ENCODE measurements at places on chromosomes 16 and 17. TPM values are rescaled to one million over a fixed set of nuclear protein-coding genes. Genes with fewer than 3 reads are reported as not detected.

GRCh38 chr16:31451681-31452351 is 7.5 kb upstream of the ARMC5 start:
- no peaks in the 10 kb centered on the region for H3K36me3 ChIP-seq
- H3K27me3 ChIP-seq = no peaks in the 10 kb centered on the region
- H3K4me3 ChIP-seq = no peak overlapping the region
- H3K27ac ChIP-seq = no peak overlapping the region

DNA sequence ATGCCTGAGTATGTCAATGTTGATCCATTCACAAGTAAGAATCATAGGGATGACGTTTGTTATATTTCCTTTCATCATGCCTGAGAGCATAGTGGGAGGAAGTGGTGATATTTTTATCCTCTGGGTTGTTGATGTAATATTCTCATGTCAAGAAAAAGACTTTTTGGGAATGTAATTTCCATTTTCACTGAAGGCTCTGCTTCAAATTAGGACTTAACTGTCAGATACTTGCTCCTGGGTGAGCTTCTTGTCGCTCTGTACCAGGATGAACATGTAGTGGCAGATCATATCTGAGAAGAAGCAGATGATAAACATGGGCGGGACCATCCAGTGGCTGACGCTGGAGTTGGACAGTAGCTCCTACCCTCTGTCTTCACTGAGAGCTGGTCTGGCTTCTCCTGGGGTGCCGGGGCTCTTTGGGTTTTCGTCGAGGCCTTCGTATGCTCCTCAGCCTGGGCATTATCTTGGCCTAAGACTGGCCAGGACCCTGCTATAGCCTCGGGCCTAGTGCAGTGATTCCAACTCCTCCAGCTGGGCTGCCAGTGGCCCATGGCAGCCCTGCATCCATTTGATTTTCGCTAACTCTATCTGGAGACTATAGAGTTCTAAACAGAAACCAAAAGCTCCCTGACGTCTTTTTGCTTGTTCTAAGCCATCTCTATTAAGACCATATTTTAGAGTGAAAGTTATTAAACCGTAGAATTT is 19.7 kb downstream of the CYB5B start:
- H3K36me3 ChIP-seq = peaks cover 7% of the 10 kb centered on the region
- H3K27me3 ChIP-seq = no peaks in the 10 kb centered on the region
- DNase-seq = peak; percentile 48

NPIPB13 gene
- 8.4 TPM for polyA plus RNA-seq

GRCh38 chr17:39195568-39196160 is 1.8 kb downstream of the CACNB1 start:
- H3K27ac ChIP-seq = no peak overlapping the region
- no peaks in the 10 kb centered on the region for H3K36me3 ChIP-seq
- H3K27me3 ChIP-seq = no peaks in the 10 kb centered on the region
- H3K4me3 ChIP-seq = no peak overlapping the region
- H3K4me1 ChIP-seq = peaks cover 41% of the 10 kb centered on the region

DNA sequence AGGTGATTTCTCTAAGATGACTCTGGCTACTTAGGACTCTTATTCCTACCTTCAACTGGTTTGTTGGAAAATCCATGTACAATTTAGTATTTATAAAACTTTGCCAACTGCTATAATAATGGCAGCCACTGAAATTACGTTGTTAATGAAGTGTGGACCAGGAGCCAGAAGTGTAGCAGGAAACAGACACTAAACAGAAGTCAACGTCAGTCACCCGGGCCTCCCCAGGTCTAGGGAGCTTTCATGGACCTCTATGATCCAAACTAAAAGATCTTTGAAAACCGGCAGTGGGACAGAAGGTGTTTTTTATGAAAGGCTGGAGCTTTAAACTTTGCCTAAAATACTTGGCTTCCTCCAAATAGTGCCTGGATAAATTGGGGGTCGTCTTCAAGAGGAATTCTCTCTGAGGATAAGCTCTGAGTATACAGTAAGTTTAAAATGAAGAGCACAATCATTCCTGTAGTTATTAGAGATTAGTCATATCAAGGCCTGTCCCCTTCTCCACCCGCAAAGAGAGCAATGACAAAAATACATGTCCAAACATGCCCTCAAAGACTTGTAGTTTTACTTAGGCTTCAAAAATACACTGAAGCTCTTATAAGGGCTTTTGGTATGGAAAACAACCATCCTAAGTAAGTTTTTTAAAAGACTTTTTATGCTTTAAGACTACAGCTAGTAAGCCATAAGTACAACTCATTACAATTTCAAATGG is 34.6 kb downstream of the DCUN1D3 start:
- H3K27me3 ChIP-seq = no peaks in the 10 kb centered on the region
- H3K27ac ChIP-seq = no peak overlapping the region
- no peak overlapping the region for H3K4me3 ChIP-seq
- no peak for DNase-seq
- no peaks in the 10 kb centered on the region for H3K4me1 ChIP-seq

- H3K27me3 ChIP-seq = no peaks in the 10 kb centered on the region
- DNase-seq = peak; percentile 60
- no peaks in the 10 kb centered on the region for H3K4me1 ChIP-seq
- no peak overlapping the region for H3K4me3 ChIP-seq
- H3K36me3 ChIP-seq = peaks cover 82% of the 10 kb centered on the region
These were observed 23.2 kb downstream of the DYNC1LI2 start for GRCh38 chr16:66728117-66728787.

DNA sequence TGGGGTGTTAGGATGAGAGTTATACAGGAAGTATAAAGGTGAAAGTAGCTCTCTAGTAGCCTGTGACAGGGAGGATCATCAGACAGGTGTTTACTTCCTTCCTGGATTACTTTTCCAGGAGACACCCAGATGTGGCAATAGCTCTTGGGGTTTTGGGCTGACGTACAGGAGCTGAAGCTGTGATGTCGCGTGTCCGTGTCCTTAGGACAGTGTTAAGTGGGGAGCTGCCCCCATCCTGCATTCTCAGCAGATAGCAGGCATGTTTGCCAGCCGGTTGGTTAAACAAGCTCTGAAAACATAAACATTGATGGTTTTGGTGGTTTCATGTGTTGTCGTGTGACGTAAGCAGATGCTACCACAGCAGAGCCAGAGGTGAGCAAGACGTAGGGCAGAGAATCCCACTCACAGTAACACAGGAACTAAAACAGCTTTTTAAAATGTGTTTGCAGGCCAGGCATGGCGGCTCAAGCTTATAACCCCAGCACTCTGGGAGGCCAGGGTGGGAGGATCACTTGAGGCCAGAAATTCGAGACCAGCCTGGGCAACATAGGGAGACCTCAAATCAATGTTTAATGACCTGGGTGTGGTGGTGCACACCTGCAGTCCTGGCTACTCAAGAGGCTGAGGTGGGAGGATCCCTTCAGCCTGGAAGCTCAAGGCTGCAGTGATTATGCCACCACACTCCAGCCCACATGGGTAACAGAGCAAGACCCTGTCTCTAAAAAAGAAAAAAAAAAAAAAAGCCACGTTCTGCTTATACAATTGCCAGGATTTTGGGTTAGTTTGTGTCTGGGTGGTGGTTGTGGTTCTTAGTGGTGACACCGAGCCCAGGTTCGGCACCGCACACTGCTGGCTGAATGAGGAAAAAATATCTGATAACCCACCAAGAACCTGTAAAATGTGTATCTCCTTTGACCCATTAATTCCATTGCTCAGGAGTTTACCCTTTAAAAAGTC is 18.2 kb upstream of the IL17C start:
- no peak for DNase-seq
- H3K4me3 ChIP-seq = no peak overlapping the region
- no peaks in the 10 kb centered on the region for H3K4me1 ChIP-seq
- H3K27ac ChIP-seq = no peak overlapping the region
- H3K27me3 ChIP-seq = no peaks in the 10 kb centered on the region
- H3K36me3 ChIP-seq = peaks cover 61% of the 10 kb centered on the region

DNA sequence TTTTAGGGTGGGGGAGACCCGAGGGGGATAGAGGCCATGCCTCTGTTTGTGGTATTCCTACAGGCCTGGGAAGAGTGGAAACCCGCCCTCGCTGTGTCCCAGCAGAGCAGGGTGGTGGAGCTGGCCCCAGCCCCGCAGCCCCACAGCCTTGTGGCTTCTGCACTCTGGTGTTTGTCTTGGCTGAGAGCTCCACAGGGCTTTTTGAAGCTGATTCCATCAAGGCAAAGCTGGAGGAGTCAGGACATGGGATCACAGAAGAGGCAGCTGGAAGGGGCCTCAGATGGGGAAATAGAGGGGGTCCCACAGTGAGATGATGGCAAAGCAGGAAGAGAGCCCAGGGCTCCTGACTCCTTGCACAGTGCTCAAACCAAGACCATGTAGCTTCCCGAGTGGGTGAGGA is 5.0 kb upstream of the WFIKKN2 start:
- DNase-seq = no peak
- H3K4me1 ChIP-seq = no peaks in the 10 kb centered on the region
- H3K27ac ChIP-seq = no peak overlapping the region
- H3K4me3 ChIP-seq = no peak overlapping the region
- H3K27me3 ChIP-seq = no peaks in the 10 kb centered on the region

CEMP1 gene
- polyA plus RNA-seq = 0.91 TPM

GRCh38 chr16:85628645-85629044 is 15.5 kb downstream of the GSE1 start:
- no peak overlapping the region for H3K4me3 ChIP-seq
- no peak for DNase-seq
- H3K27ac ChIP-seq = no peak overlapping the region
- H3K36me3 ChIP-seq = peaks cover 35% of the 10 kb centered on the region
- no peaks in the 10 kb centered on the region for H3K27me3 ChIP-seq
- no peaks in the 10 kb centered on the region for H3K4me1 ChIP-seq

DNA sequence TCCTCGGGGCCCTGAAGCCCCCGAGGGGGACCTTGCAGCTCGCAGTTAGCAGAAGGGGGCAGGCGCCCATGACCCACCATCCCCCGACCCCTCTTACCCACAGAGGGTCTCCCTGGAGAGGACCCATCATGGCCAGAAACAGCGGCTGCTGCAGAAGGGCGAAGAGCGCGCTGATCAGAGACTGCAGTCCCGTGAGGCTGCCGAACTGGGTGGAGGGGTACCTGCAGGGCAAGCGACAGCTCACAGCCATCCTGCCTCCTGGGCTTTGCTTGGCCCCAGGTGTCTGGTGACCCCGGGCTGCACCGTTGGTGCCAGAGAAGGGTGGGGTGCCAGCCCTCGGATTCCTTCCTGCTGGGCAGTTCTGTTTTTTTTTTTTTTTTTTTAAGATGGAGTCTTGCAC is 13.9 kb upstream of the PITPNA start:
- no peak overlapping the region for H3K4me3 ChIP-seq
- H3K27ac ChIP-seq = no peak overlapping the region
- H3K27me3 ChIP-seq = no peaks in the 10 kb centered on the region
- DNase-seq = no peak

LRRC36 gene
- polyA plus RNA-seq = 1.5 TPM

- DNase-seq = no peak
- H3K4me3 ChIP-seq = no peak overlapping the region
- H3K4me1 ChIP-seq = no peaks in the 10 kb centered on the region
- H3K27ac ChIP-seq = no peak overlapping the region
- H3K27me3 ChIP-seq = no peaks in the 10 kb centered on the region
These were observed 841 bp downstream of the TEKT5 start for GRCh38 chr16:10693889-10694288.

GPRC5C gene
- 4.3 TPM for polyA plus RNA-seq

Measured in B cell (primary cell).